HT1080 (cell line): ENCODE measurements at places on chromosomes 2 and 18.

GRCh38 chr2:200698217-200698616 is 112.4 kb downstream of the AOX1 start:
- no peak for DNase-seq

DNA sequence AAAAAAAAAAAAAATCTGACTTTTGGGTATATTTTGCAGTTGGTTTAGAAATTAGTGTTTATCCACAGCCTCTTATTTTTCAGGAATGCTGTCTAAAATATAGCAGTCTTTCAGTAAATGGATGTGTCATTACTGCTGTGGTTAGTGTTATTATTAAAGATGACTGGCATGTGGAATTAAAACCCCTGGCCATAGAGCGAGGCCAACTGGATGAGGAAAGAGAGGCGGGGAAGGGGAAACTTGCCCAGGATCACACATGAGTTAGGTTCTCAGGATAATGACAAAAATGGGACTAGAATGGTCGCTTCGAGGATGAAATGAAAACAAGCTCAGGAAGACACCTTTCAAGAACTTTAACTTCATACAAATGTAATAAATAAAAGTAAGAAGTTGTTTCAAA is 57.4 kb upstream of the APCDD1 start:
- DNase-seq, result no peak

DNA sequence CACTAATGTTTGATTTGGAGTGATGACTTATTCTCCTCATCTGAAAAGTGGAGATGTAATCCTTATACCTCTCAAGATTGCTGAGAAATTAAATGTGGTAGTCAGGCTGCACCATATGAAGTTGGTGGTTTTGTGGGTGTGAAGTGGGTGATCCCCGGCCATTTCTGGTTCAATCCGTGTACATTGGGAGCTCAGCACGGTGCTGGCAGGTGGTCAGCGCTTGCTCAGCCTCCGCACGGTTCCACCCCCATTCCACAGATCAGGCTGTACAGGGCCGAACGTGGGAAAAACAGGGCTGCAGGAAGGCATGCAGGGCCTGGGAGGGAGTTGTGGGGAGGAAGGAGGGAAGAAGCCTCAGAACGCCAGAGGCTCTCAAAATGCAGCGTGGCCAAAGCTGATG is 198.3 kb downstream of the INO80D start:
- no peak for DNase-seq

- DNase-seq, result peak; percentile 24
Measured at GRCh38 chr2:138652378-138652777, 127.8 kb downstream of the NXPH2 start.

GRCh38 chr2:144339048-144339447 is 180.9 kb downstream of the ZEB2 start:
- no peak for DNase-seq

DNA sequence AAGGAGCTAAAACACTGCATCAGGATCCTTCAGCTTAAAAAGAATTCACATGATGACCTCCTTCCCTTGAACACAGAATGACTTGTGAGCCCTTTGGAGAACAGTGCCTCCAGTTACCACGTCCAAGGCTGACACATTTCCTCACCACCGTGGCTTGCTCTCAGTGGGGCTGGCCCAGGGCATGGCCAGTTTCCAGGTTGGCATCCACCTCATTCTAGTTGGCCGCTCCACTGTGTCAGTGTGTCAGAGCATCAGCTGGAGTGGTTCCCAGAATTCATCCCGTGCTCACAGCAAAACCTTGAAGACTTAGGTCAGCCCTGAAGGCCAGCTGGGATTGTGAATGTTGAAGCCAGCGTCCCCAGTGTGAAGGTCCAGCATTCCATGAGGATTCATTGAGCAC is 158.5 kb downstream of the INSIG2 start:
- peak; percentile 93 for DNase-seq

DNA sequence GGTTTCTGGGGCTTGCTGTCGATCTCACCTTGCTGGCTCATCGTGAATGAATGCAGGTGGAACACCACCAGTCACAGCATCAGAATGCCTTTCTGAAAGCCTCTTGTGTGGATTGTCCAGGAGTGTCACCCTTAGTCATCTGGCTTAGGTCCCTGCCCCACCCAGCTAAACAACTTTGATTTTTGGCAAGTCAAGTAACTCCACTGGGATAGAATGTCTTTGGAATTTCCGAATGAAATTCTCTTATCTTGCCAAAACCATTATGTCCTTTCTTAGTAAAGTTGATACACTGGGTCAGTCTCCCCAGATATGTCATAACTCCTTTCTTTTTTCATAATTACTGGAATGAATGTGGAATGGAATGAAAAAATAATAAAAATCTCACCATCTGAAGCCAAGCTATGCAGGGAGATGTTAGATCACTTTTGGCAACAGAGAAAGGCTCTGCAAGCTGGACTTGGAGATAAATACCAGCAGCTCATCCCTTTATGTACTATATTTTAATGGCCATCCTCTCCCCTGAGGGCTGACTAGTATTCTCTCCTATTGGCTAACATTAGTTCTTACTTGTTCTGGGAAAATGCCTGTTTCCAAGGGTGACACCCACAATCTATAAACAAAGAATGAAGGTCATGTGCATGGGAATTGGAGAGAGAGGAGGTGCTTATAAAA is 35.4 kb downstream of the INSIG2 start:
- peak; percentile 86 for DNase-seq

- DNase-seq, result no peak
Measured at GRCh38 chr2:160292225-160292624, 92.2 kb upstream of the ITGB6 start.

- no peak for DNase-seq
Measured at GRCh38 chr2:37615804-37616676, 55.4 kb downstream of the CDC42EP3 start.

GRCh38 chr2:36262581-36262980 is 93.0 kb upstream of the CRIM1 start:
- DNase-seq, result no peak

- DNase-seq, result no peak
Measured at GRCh38 chr2:71783815-71784214, 330.5 kb downstream of the DYSF start.

GRCh38 chr2:230828272-230828961 is 36.3 kb upstream of the ITM2C start:
- DNase-seq, result no peak

DNA sequence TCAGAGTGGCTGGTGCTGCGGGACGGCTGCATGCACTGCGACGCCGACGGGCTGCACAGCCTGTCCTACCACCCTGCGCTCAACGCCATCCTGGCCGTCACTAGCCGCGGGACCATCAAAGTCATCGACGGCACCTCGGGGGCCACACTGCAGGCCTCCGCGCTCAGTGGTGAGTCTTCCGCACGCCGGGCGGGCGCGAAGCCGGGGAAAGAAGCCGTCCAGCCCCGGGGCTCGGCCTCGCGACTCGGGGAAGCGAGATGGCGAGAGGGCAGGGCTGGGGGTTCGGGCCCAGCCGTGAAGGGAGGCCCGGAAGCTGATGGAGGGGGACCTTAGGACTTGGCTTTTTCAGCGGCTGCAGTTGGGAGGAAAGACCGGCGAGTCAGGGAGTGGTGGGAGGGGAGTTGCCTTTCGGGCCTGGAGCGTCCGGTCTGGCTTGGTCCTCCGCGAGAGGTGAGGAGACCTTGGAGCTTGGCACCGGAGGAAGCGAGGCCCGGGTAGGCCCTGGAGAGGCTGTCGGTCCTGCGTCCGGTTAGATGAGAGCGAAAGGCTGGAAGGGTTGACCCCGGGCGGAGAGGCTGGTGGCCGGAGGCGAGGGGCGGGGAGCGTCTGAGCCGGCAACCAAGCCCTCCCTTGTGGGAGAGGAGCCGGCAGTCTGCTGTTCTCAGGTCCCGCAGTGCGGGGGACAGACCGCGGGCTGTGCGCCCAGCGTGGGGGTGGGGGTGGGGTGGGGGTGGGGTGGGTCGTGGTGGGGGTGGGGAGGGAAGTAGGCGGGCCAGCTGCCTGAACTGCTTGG is 691 bp downstream of the BIRC6 start:
- DNase-seq, result no peak

GRCh38 chr2:46706264-46706983 is 209.2 kb downstream of the MCFD2 start:
- DNase-seq, result no peak

GRCh38 chr2:209431701-209432100 is 7.9 kb downstream of the MAP2 start:
- peak; percentile 69 for DNase-seq

DNA sequence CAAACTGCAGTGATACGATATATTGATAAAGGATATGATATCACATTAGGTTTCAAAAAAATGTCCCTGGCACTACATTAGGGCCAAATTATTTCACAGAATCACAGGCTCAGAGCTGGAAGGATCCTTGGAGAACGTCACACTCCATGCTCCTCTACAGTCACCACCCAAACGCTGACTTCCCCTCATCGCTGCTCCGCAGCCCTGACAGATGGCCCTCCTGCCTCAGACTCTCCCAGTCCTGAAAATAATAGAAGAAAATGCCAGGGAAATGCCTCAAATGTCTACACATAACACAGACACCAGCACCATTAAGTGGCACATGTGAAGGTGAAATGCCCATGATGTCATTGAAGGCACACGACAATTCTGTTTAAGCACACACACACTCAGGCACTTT is 72.0 kb downstream of the ZNF521 start:
- DNase-seq, result no peak

DNA sequence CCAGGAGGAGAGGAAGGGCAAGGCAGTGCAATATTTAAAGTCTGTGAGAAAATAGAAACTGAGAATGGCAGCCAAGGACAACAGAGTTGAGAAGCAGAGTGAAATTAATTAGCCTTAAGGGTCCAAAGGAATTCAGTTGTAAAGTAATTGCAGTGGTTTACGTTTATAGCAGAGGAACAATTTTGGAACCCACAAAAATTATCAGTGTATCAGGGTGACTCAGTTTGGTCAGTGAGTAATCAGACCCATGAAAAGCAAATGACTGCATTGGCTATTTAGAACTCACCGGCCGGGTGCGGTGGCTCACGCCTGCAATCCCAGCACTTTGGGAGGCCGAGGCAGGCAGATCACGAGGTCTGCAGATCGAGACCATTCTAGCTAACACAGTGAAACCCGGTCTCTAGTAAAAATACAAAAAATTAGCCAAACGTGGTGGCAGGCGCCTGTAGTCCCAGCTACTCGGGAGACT is 245.8 kb upstream of the SLC39A10 start:
- peak; percentile 54 for DNase-seq

DNA sequence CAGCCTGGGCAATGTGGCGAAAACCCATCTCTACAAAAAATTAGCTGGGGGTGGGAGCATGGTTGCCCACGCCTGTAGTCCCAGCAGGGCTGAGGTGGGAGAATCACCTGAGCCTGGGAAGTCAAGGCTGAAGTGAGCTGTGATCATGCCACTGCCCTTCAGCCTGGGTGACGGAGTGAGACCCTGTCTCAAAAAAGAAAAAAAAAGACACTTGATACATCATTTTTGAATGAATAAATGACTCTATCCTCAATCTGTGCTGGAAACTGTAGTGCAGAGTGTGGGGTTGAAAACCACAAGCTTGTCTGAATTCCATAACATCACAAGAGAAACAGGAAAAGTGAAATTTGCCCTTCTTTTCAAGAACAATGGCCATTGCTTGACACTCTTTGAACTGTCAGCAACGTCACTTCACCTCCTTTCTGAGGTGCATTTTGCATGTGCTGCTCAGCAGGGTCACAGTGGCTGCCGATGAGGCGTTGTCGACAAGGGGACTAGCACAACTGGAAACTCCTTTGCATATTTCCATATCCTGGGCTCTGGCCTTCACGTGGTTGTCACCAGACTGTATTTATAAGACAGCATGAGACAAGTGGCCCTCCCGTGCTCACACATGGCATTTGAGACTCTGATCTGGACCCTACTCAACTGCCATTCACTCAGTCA is 54.2 kb downstream of the DDX1 start:
- DNase-seq, result no peak

- DNase-seq, result no peak
Measured at GRCh38 chr2:233421091-233421816, 67.0 kb downstream of the DGKD start.

GRCh38 chr2:222532315-222532714 is 108.0 kb downstream of the SGPP2 start:
- no peak for DNase-seq

DNA sequence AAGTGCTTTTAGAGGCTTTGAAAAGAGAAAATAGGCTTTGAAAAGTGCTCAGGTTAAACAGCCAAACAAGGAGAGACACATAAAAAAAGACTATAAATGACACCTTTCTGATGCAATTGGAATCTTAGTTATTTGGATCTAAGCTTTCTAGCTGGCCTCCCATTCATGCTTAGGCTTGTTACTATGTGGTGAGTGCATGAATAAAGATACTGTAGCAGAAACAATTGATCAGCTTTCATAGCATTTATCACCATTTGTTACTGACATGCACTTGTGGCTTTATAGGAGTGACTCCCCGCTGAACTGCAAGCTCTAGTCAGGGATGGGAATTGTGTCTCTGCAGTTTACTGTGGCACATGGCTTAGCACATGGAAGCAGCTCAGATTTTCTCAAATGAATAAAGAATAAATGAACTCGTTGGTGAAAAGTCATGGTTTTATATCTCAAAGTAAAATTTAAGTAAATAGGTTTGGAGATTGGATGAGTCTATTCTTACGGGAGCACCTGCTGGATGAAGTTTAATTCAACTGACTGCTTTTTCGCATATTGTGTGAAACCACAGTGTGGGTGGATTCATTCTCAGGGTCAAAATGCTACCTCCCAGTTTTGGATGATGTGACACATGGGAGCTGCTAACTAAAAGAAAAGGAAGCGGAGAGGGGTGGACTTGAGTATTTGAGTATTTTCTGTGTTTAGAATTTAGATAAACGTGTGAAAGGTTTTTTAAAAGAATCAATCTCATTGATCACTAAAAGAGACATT is 91.1 kb upstream of the NOL4 start:
- DNase-seq, result no peak
